ENCODE measurements at places on chromosomes 13 and 19.

DNA sequence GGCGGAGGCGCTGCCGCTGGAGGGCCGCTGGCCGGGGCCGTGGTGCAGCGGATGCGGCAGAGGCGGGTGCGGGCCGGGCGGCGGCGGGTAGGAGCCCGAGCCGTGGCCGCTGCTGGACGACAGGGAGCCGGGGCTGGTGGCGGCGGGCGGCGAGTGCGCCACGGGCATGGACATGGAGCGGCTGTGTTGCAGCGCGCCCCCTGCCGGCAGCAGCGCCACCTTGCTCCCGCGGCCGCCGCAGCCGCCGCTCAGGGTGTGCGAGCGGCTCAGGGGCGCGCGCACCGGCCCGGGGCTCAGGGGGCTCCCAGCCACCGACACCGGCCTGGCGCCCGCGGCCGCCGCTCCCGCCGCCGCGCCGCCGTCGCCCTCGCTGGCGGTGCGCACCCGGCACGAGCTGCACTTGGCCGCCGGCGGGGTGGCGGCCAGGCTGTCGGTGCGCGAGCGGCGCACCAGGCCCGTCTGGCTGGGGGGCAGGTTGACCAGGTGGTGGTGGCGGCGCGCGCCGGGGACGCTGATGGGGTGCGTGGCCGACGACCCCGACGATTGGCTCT lies 1.7 kb downstream of the IRS2 start:
- peak; percentile 32 for DNase-seq

- no peak for DNase-seq
These were observed 2.1 kb downstream of the EFNB2 start for GRCh38 chr13:106533101-106533942.

DNA sequence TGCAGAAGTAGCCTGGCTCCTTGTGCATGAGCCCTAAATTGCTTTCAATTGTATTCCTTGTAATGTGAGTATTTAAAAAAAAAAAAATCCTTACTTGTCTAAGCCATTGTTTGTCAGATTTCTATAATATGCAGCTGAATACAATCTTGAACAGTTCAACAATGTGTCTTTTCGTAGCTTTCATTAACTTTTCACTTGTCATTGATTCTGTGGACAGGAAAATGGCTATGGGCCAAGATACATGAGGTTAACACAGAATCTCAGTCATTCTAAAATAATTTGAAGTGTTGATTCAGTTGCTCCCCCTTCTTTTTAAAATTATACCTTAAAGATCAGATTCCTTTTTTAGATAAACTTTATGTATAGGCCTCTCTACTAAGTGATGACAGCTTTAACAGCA lies 395.8 kb upstream of the KLF12 start:
- no peak for DNase-seq

DNA sequence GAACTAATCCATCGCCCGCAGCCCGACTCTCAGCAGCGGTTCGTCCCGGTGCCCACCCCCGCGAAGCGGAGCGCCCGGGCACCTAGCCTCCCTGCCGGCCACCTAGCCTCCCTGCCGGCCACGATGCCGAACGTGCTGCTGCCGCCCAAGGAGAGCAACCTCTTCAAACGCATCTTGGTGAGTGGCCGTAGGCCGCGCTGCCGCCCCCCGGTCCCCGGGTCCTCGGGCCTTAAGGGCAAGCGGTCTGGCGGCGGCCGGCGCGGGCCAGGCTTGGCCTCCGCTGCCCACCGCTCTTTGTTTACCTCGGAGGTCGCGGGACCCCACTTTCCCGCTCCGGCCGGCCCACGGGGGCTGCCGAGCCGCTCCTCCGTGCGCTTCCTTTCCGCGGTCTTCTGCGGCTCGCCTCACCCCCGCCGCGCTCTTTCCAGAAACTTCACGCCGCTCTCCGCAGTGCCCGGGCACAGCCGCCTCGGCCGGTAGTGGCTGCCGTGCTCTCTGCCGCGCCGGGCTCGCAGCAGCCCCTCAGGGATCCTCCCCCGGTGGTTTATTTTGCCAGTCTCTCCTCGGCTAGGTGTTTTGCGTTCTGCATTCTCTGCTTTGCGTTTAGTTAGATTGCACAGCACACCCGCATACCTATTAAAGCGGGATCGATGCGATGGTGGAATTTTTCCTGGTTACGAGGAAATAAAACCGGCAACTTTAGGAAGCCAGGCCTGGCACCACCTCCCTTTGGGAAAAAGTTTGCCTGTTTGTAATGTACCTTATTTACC lies 524 bp downstream of the NAA16 start:
- DNase-seq = peak; percentile 37

GRCh38 chr19:46775642-46776258 lies 12.6 kb downstream of the SLC1A5 start:
- DNase-seq = no peak

Data from stimulated activated CD4-positive, alpha-beta T cell treated with anti-CD3 and anti-CD28 coated beads, Interleukin-15, amount 100 ng/mL, for 1 hour (primary cell).